Right renal pelvis (tissue), 4 donors: ENCODE measurements at places on chromosomes 4 and X. TPM values are rescaled to one million over a fixed set of nuclear protein-coding genes. Genes with fewer than 3 reads are reported as not detected.
A peak's percentile ranks its signal among the peaks of the same experiment; 100 is the strongest.

The SOWAHB gene
- polyA plus RNA-seq = 5.4 TPM

DNA sequence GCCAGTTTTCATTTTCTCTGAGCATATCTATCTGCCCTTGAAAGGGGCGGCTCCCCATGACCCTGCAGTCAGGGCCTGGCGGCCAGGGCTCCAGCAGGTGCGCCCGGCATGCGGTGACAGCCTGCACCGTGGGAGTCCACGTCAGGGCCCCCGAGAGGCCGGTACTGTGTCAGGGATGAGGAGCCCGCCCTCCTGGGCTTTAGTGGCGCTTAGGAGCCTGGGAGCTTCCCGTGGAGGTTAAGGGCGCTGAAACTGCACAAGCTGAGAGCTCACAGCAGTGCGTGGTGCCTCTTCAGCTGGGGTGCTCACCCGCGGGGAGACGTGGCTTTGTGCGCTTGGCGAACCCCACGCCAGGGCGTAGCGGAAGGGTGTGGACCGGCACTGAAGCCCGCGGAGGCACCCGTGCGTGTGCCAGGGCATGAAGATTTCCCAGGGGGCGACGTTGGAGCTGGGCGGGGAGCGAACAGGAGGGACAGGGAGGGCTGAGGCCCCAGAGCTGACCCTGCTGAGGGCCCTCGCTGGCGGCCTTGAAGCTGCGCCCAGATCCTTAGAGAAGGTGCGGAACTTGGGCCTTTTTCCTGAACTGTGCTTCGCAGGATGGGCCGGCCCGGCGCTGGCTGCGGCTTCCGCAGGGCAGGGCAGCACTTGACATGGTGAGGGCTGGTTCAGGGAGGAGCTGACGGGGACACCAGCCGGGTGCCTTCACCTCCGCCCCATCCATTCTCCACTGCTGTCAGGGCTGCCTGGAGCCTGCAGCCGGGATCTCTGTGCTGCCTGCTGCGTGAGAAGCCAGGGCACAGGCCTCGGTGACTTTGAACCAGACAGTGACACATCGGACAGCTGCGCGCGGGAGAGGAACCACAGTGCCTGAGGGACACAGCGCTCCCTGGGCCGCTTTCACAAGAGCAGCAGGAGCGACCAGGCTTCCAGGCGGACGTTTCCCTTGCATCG is 32.9 kb downstream of the HTT-AS start:
- DNase-seq = peak; percentile 8

The FAAH2 gene
- 13.1 TPM for polyA plus RNA-seq

The ARSJ gene
- 17.3 TPM for polyA plus RNA-seq

DNA sequence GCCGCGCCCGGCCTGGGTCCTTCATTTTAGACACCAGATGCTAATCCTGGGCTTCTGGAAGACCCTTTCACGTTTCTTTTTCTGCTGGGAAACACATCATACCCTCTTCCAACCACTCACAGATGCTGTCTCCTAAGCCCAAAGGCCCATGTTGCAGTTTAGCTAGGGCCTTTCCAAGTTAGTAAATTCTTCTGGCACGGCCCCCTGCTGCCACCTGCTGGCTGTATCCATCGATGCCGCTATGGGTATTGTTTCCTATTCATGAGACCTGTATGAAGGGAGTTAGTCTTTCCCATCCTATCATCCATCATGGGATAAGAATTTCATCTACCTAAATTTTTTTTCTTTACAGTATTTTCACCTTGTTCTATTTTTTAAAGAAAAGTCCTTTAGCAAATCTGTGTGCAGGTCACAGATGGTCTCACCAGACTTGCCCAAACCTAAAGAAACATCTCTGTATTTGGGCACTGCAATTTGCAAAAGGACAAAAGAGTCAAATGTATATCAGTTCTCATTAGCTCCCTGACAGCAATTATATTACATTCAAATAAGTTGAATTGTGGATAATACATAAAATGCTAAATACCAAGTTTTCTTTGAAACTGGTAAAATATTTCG is 37.8 kb upstream of the SLC9A7 start:
- DNase-seq = peak; percentile 29

DNA sequence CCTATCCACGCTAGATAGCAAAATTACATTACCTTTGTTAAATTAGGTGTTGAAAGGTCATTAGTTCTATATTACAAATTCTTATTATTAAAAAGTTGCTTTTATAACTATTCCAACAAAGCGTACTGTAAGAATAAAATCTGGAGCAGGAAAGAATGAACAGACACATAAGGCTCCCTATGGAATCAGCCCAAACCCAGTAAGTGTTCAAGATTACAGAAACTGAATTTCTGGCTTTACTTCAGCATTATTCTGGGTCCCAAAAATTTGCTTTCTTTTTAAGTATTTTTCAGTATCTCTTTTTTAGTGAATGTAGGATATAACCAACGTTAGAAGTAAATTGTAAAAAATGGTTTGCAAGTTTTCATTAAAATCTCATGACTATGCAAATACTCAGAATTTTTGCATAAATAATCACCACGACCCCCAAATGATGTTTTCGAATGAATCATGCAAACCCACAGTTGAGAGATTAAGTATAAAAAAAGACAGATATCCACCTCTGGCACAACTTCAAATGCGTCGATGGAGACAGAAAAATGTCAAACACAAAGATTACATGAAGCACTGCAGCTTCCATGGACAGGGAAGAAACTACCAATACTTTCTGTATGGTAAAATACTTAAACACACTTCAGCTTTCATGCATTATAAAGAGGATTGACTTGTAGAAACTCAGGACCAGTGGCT is 238.5 kb downstream of the RASL11B start:
- no peak for DNase-seq
